NCI-H2171 treated with DMSO at 0.1 percent for 48 hours (cell line): ENCODE measurements at places on chromosomes 16 and 17.

DNA sequence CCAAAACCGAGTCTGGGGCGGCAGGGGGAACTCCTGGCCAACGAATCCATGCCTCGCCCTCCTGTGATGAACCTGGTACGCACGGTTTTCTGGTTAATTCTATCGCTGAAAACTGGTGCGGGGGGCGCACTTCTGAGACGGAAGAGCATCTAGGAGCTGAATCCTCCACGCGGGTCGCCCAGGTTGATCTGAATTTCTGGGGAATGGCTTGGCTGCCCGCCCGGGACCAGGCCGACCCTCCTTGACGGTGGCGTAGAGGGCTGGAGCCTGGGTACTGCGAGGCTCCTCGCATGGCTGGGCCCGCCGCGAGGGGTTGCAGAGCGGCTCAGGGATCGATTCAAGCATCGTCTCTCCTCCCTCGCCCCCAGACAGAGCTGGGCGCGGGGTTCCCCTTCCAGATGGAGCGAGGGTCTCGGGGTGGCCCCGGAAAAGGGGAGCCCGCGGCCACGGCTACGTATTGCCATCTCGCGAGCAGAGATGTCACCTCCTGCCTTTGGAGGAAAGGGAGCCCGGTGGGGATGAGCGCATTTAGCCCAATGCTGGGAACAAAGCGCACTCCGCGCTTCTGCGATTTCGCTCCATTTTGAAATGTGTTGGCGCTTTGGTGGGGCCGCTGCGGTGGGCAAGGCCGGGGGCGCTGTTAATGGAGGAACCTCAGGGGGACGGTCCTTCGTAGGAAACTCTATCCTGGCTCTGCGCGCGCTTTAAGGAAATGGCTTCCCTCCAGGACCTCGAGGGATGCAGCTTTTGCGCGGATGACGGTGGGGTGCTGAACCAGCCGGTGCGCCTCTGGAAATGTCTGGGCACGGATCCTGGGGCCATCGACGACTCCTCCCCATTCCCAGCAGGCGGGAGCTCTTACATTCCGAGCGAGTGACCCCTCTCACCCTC, 2.7 kb downstream of the MAPT start:
- DNase-seq: peak; percentile 76

GRCh38 chr16:3949946-3950342, 69.4 kb upstream of the CREBBP start:
- no peak for DNase-seq

DNA sequence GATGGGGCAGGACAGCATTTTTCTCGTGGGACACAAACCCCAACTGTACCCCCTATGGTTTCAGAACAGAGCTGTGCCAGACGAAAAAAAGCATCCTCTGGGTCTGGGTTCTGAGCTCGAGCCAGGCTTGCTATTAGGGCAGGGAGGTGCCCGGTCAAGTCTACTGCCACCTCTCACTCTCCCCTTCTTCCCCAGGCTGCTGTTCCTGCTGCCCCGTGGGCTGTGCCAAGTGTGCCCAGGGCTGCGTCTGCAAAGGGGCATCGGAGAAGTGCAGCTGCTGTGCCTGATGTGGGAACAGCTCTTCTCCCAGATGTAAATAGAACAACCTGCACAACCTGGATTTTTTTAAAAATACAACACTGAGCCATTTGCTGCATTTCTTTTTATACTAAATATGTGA, 1.1 kb downstream of the MT1E start:
- DNase-seq: no peak

DNA sequence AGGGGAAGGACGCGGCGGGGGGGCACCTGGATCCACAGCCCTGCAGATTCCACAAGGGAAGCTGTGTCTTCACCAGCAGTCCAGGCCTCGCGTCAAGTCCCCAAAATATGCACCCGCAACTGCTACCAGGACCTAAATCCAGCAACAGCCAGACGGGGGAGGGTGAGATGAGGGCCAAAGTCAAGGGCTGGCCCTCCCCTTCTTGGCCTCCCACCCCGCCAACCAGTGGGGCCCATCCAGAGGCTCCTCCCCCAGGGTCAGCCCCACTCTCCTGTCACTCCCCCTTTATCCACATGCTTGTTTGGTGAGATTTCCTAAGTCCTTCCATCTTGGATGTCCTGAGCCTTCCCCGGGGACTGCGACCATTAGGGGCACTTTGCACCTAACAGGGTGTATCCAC, 138.7 kb downstream of the ENGASE start:
- DNase-seq: no peak

DNA sequence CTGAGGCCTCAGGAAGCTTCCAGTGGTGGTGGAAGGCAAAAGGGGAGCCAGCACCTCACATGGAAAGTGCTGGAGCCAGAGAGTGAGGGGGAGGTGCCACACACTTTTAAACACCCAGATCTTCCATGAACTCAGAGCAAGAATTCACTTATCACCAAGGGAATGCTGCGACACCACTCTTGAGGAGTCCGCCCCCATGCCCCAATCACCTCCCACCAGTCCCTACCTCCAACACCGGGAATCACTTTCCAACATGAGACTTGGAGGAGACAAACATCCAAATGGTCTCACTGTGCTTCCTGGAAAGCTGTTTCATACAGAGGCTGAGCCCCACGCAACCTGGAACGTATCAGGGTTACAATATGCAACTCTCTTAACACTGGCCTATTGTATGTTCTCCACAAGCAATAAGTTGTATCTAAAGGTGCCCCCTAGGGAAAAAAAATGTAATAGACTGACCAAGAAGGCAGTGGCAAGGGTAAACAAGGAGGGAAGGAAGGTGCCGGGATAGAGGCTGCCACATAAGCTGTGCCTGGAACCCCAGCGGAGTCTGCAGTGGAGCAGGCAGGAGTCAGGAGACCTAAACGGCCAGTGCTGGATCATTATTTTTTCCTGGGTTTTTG, 106.7 kb upstream of the FOXF1 start:
- no peak for DNase-seq

- peak; percentile 44 for DNase-seq
Measured at GRCh38 chr16:2486645-2487516, 12.0 kb downstream of the TBC1D24 start.

GRCh38 chr17:73324160-73324475, 12.3 kb upstream of the CDC42EP4 start:
- DNase-seq: no peak

DNA sequence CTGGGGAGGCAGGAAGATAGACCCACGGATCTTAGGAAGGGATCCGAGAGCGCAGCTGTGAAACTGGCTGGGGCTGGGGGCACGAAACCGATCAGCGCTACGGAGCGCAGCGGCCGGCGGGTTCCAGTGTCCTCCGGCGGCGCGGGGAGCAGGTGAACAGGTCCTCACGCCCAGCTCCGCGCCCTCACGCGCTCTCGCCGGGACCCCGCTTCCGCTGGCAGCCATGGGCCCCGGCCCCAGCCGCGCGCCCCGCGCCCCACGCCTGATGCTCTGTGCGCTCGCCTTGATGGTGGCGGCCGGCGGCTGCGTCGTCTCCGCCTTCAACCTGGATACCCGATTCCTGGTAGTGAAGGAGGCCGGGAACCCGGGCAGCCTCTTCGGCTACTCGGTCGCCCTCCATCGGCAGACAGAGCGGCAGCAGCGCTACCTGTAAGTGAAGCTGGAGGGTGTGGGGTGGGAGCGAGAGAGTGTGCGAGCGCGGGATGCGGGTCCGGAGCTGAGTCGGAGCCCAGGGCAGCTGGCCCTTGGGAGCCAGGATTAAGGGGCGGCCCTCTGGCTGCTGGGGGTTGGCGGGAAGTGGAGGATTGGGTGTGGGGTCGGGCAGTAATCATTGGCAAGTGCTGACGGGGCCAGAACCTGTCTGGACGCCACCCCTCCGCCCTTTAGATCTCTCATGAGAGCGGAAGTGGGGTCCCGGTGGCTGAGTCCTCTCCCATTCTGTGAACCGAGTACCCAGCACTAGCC, 479 bp downstream of the ITGA3 start:
- DNase-seq: peak; percentile 78

- DNase-seq: no peak
Measured at GRCh38 chr17:60748204-60748603, 70.6 kb downstream of the BCAS3 start.

- DNase-seq: no peak
Measured at GRCh38 chr17:48721009-48721402, 1.3 kb downstream of the PRAC1 start.

- peak; percentile 18 for DNase-seq
Measured at GRCh38 chr17:49290690-49291359, 60.2 kb upstream of the PHOSPHO1 start.

GRCh38 chr16:46970089-46970488, 3.4 kb downstream of the DNAJA2 start:
- no peak for DNase-seq

DNA sequence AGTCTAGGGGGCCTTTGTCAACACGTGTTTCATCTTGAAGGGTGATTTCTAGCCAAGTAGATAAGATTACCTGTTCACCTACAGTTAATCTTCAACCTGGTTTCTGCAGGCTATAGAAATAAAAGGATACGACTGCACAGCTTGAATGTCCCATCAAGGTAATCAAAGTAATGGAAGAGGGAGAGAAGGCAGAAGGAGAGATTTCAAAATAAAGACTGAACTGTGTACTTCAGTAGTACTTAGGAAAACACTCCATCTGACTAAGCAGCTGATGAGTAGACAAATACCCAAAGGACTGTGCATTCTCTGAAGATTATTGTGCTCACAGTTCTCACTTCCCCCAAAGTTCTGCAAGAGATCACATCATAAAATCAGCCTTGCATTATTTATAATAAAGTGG, 5.8 kb upstream of the RFFL start:
- no peak for DNase-seq

DNA sequence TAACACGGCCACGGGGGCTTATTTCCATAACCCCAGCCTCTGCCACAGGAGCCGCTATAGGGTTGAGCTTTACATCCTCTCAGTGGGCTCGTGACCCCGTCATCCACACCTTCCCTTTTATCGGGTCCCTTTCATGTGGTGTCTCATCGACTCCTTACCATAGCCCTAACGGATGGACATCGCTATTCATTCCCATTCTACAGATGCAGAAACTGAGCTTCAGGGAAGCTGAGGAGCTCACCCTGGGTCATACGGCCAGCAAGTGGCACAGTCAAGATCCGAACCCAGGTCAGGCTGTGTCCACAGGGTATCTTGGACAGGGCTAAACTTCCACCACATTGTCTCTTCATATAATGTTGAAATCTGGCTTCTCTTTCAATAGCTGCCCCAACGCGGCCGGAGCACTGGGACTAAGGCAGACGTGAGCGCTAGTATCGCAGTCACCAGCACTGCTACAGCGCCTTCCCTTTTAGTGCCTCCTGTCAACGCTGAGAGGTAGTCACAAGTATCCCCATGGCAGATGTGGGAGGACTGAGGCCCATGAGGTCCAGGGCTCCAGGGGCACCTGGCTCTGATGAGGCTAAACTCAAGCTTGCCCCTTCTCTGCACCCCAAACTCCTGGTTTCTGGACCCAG, 50.8 kb downstream of the SOCS1 start:
- no peak for DNase-seq

- no peak for DNase-seq
Measured at GRCh38 chr16:85979605-85980004, 80.6 kb downstream of the IRF8 start.

- DNase-seq: no peak
Measured at GRCh38 chr17:72466606-72467005, 345.8 kb downstream of the SOX9 start.

DNA sequence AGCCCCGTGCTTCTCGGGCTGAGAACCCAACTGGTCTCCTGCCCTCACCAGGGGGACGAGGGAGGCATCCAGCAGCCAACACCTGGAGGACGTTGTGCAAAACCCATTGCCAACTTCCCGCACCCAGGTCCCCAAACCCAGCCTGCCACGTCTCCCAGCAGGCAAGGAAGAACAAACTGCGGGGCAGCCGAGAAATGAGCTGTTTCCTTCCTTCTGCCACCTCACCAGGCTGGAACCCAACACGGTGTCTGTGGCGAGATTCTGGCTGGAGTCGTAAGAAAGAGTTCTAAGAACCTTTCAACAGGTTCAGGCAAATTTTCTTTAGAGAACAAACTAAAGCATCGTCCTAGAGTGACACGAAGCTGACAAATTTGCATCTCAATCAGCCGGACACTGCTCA, 3.6 kb downstream of the SLC43A2 start:
- DNase-seq: no peak

GRCh38 chr17:29664743-29665480, 42.2 kb upstream of the CORO6 start:
- DNase-seq: no peak

DNA sequence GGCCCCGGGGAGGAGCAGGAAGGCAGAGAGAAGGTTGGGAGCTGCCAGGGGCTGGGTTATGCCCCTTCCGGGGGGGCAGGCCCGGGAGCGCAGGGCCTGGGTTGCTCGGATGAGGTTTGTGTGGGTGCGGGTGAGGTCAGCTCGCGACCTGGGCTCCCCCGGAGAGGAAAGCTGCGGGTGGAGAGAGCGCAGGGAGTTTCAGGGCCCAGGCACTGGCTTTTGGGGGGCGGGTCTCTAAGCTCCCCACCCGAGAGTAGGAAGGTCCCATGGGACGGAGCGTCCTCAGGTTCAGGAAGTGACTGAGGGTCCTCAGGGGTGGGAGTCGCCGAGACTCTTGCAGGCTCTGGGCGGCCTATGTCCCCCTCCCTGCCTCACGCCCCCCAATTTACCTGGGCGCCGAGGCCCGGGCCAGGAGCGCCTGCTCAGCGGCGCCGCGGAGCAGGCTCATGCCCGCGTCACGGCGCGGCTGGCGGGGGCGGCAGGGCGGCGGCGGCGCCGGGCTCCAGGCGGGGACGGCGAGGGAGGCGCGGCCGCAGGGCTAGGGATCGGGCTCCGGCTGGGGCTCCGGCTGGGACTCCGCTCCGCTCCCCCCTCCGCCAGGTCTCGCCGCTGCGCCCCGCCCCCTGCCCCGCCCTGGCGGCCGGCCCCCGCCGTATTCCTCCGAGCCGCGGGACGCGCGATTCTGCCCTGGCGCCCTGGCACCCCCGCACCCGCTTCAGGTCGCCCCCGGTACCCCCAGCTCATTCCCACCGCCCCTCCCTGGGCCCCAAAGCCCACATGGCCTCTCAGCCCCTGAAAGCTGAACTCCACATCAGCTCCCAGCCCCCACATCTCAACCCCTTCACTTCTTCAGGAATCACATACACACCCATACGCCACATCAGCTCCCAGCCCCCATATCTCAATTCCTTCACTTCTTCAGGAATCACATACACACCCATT, at the start of gene DOK4:
Gene DOK4, minus strand, starts transcription at position 578 of the 942 bp plus-strand sequence. CDS start 6,986 bp downstream, outside the sequence.
- peak; percentile 69 for DNase-seq

DNA sequence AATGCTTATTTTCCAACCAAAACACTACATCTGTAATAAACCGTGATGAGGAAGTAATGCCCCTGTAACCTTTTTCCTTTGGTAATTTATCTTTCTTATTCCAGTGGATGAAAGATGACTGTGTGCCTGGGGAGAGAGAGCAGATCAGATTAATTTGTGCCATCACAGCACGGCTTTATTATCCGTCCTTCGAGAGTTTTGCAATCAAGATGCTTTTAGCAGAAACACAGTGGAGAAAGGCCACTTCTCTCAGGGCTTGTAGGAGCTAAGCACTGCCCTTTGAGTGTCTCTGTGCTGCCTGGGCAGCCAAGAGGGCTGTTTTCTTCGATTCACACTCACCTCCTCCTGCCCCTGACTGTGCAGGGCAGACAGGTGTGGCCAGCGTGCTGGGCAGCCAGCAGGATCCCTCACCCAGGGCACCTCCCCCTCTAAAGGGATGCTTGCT, 190.2 kb downstream of the PRKCA start:
- no peak for DNase-seq

DNA sequence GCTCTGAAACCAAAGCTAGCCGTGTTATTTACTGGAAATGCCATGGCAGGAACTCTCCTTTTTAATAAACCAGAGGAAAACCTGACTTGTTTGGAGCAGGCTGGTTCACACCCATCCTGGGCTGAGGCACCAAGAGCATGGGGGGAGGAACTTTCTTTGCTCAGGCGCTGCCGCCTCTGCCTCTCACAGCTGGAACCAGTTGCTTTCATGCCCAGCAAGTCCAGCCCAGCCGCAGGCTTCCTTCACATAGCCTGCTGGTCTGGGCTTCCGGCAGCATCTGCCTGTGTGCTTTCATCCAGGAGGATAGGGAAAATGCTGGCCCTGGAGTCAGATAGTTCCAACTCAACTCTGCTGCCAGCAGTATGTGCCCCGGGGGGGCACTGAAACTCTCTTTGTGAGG, 88.1 kb upstream of the ASIC2 start:
- DNase-seq: no peak
